Stimulated activated CD4-positive, alpha-beta T cell treated with anti-CD3 and anti-CD28 coated beads, TNF-alpha, amount 100 ng/mL, for 48 hours (primary cell): ENCODE measurements at places on chromosomes 13 and 19.

DNA sequence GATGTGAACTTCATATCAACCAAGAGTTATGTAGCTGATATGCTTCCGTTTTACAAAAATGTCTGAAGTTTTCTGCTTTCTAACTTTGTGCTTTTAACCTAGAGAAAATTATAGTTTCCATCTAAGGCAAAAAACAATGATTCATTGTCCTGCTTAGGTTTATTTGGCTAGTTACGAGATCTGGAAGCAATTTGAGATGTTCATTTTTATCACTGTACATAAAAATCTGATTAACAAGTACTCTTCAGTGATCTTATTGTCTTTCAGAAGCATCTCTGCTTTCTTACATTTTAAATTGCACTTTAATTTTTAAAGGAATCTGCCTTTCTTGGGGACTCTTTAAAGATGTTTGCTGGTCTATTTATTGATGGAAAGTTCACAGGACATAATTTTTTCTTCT, 188.1 kb downstream of the RFC3 start:
- no peak for DNase-seq

- DNase-seq: no peak
These were observed 187.6 kb upstream of the ARGLU1 start for GRCh38 chr13:106755542-106755941.

DNA sequence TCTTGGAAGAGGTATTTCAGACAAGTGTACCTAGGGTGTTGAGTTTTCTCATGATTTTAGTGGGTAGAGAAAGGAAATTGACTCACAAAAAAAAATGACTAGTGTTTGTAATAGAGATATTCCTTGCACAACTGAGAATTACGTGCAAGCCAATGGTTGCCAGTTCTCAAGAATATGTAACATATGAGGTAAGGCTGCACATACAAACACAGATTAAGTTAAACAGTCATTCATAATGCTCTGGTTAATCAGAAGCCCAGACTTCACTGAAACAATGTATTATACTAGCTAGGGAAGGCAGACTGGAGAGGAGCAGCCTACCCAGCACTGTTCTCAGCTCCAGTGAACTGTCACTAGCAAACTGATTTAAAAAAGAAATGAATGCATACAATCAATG, 418.3 kb downstream of the DIAPH3 start:
- DNase-seq: no peak

- DNase-seq: no peak
These were observed 1193.1 kb upstream of the MIR17HG start for GRCh38 chr13:90154311-90154960.

DNA sequence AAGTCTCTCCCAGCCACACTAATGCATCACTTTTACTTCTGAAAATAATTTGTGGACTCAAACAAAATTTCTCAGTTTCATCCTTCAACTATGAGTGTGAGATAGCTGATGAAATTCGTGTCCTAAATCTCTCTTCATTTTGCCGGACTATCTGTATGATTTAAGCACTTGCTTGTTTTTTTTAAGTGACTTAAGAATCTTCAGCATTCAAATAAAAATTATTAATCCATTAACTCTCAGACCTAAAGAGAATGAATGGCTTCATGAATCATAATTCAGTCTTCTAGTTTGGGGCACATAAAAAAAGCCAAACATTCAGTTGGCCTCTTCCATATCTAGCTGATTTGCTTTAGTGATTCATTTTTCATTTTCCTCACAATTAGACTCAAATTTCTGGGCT, 579.5 kb downstream of the DCT start:
- DNase-seq: no peak

GRCh38 chr13:99496184-99497142, 4.8 kb upstream of the TM9SF2 start:
- no peak for DNase-seq

- no peak for DNase-seq
These were observed 1.6 kb downstream of the TNFSF9 start for GRCh38 chr19:6532244-6532999.

DNA sequence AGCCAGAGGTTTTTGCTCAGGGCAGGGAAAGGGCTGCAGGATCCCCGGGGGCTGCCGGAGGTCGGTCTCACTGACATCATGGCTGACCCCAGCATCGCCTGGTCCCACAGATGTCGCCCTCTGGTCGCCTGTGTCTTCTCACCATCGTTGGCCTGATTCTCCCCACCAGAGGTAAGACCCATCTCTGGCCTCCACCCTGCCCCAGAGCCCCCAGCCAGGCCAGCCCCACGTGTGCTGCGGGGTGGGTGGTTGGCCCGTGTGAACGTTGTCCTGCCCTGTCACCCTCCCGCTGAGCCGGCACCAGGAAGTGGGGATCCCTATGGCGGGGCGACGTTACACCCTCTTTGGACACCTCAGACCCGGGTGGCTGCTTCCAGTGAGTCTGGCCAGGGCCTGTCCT, 906 bp downstream of the FXYD5 start:
- DNase-seq: no peak
